Cardiac fibroblast (primary cell): ENCODE measurements at places on chromosomes 6 and 20.

- DNase-seq = no peak
Measured at GRCh38 chr20:36584018-36584481, 10.7 kb downstream of the TGIF2 start.

- no peak for DNase-seq
Measured at GRCh38 chr20:58064411-58065010, 163.9 kb downstream of the ANKRD60 start.

DNA sequence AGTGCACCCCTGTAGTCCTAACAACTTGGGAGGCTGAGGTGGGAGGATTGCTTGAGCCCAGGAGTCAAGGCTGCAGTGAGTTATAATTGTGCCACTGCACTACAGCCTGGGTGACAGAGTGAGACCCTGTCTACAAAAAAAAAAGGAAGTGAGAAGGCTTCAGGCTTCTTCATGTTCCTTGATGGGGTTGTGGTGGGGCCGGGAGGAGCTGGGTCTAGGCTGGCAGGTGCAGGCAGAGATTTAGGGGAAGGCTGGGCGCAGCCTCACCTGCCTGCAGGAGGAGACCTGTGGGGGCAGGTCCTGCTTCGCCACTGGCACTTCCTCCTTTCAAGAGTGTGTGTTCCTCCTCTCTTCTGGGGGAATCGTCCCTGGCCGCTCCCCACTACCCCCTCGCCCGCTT, 63.9 kb downstream of the CHMP4B start:
- DNase-seq = no peak

DNA sequence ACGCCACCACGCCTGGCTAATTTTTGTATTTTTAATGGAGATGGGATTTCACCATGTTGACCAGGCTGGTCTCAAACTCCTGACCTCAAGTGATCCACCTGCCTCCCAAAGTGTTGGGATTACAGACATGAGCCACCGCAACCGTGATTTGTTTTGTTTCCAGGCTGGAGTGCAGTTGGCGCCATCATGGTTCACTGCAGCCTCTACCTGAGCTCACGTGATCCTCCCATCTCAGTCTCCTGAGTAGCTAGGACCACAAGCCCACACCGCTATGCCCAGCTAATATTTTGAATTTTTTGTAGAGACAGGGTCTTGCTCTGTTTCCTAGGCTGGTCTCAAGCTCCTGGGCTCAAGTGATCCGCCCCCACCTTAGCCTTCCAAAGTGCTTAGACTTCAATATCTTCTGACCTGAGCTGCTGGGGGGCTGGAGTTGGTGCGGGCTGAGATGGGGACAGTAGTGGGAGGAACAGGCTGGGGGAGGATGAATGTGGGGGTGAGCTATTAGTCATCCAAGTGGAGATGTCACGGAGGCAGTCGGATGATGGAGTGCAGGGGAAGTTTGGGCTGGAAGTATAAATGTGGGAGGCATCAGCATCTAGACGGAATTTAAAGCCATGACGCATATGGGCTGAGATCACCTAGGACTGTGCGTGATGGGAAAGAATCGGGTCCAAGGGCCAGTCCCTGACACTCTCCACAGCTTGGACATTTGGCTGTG, 23.1 kb upstream of the ZMYND8 start:
- DNase-seq = peak; percentile 95

DNA sequence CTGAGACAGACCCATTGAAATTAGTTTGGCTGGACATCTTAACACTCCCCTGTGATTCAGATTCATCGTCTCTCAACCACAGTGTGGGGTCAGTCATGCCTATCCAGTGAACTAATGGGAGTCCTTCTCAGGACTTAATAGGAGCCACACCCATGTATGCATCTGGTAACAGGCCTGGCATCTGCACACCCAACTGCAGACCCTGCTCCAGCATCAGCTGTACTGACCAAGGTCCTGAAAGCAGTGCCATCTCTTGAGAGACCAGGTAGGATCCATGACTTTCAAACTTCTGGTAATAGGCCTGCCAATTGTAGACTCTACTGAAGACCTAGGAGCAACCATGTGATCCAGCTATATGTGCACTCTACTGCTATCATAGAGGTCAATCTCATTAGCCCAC, 363.6 kb upstream of the POU3F2 start:
- no peak for DNase-seq

GRCh38 chr20:45842169-45842812, 8.7 kb downstream of the SNX21 start:
- peak; percentile 45 for DNase-seq

- DNase-seq = peak; percentile 56
Measured at GRCh38 chr6:56840467-56841380, 114.2 kb upstream of the BEND6 start.

GRCh38 chr6:16884526-16884925, 123.3 kb upstream of the ATXN1 start:
- DNase-seq = no peak

DNA sequence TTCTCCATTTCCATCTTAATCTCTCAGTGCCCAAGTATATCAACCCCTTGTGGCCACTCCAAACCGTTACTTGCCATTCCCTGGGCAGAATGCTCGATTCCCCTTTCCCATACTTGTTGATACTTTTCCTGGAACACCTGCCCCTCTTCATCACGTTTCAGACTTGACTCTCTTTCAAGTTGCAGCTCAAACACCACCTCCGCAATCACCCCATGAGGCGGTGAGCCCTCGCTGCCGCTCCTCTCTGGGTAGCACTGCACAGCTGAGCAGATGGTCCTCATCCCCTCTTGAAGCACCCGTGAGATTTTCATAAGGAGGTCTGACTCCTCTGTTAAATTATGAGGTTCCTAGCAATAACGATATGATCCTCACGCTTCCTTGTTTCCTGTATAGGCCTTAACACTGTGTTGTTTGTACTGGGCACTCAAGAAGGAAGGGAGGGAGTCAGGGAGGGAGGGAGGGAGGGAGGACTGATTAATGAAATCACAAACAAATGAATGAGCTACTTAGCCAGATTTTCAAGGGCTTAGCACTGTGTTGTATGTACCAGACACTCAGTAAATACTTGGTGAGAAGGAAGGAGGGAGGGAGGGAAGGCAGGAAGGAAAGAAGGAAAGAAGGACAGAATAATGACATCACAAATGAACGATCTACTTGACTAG, 8.0 kb upstream of the UQCC2 start:
- no peak for DNase-seq

- DNase-seq = peak; percentile 85
Measured at GRCh38 chr6:136607932-136608772, 57.9 kb upstream of the MAP7 start.

- DNase-seq = no peak
Measured at GRCh38 chr20:44038681-44039123, 124.0 kb downstream of the TOX2 start.

DNA sequence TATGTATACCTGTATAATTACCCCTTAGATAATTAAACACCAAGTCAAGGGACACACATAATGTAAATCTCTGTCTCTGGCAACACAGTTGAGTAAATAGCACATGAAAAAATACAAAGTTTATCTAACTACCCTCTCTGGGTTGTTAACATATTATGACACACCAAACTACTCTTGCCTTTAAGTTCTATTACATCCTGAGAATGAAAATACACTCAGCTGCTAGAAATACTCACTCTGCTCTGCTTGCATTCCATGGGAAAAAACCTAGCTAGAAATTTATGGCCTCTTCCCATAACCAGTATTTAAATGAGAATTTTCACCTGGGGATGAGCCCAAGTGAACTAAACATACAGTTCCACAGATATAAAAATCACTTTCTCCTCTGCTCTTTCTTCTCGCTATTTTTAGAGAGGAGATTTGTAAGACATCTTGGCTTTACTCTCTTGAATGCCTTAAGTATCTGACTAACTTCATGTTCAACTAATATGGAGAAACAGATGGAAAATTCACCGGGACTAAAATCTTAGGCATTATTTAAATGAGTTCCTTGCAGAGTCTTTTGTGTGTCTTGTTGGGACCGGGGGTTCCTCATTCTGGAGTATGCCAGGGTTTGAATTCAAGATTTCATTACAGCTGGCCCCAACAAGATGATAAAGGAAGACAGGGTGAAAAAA, 140.9 kb downstream of the GJA10 start:
- no peak for DNase-seq

GRCh38 chr6:158026054-158026900, 44.6 kb downstream of the SYNJ2 start:
- peak; percentile 99 for DNase-seq

GRCh38 chr6:31252625-31253024, 19.3 kb downstream of the HLA-C start:
- no peak for DNase-seq

- DNase-seq = no peak
Measured at GRCh38 chr6:11730641-11731040, 48.0 kb downstream of the ADTRP start.
